ENCODE measurements at places on chromosomes 4 and X. TPM values are rescaled to one million over a fixed set of nuclear protein-coding genes. Genes with fewer than 3 reads are reported as not detected.

Gene LANCL3
- total RNA-seq = not detected

Gene GAGE12J
- not detected for total RNA-seq

Gene SEC24B
- 17.4 TPM for total RNA-seq

Gene RBM10
- 45.1 TPM for total RNA-seq

Gene ARMCX5
- total RNA-seq = 10.9 TPM

Gene ARHGEF6
- total RNA-seq = 0.25 TPM

Gene NR3C2
- total RNA-seq = not detected

Gene MOSPD2
- 9.6 TPM for total RNA-seq

Gene BEND4
- total RNA-seq = not detected

Gene EIF2S3
- total RNA-seq = 115 TPM

Gene COL4A6
- 13.3 TPM for total RNA-seq

Gene ZNF718
- total RNA-seq = 0.61 TPM
